ENCODE measurements at places on chromosomes 12 and 14.

DNA sequence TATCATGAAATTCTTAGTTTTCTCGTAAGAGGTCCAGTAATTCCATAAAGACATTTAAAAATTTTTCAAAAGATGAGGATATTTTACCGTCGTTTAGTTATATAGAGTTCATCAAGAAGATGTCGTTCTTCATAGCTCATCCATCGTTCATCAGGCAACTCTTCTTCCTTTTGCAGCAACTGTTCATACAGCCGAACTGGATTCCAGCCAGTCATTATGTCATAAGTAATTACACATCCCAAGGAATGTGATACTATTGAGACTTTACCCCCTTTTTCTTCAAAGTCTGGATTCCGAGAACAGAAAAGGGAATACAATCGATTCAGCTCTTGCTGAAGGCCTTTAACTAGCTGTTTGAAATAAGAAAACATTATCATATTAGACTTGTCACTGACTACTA lies 90.3 kb downstream of the DDHD1 start:
- DNase-seq: peak; percentile 14

DNA sequence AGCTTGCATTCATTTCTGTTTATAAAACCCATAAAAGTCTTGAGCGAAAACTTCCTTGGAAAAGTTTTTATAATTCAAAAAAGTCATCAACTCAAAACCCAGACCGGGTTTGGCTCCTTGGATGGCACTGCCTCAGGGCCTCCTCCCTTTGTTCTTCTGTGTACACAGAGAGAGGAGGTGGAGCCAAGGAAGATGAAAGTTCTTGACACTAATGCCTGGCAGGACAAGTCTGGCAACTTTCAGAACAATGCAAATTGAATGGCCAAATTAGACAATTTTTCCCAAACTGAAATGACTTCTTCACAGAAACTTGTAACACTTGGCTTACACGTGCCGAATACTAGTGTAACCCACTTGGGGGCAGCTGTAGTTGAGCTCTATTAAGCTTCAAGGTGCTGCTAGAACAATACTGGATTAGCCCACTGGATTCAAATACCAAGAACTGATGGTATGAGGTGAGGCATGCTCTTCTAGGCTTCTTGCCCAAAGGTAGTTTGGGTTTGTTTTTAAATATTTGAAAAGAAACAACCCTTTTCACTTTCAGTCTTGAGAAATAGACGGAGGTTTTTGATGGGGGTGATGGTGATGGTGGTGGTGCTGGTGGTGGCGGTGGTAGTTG lies 86.6 kb upstream of the FRMD6 start:
- DNase-seq: no peak

- DNase-seq: no peak
Observed at GRCh38 chr14:21702316-21702715, 28.7 kb upstream of the OR4E1 start.

GRCh38 chr14:52179141-52179790 lies 88.2 kb upstream of the PTGDR start:
- no peak for DNase-seq

DNA sequence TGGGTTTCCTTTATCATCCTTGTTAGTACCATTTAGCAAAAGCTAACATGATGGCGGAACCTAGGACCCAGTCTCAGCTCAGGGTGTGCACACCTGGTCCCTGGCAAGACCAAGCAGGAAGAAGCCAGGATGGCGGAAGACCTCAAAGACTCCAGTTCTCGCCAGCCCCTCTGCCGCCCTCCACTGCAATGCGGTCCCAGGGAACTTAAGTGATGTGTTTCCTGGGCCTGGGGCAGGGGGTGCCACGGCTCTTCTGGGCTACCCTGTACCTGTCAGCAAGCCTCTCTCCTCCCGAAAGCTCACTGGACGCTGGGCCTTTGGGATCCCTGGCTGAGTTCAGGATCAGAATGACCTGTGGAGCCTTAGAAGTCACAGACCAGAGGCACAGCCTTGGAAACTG lies 71.3 kb downstream of the FBXL14 start:
- no peak for DNase-seq

DNA sequence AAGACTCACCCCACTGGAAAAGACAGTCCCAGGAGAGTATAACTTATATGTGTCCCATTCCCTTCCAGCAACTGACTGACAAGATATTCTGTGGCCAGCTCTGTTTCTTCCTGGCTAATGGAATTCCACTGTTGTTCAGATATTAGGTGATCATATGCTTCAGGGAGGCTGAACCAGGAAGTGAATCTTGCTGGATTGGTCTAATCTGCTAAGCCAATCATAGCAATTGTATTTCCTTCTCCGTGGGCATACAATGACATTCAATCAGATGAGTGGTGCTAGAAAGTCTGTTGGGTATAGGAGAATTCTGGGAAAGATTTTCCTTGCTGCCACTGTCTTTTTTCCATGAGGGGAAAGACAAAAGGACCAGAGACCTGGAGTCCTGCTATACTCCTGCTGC lies 12.1 kb downstream of the PYGL start:
- no peak for DNase-seq

DNA sequence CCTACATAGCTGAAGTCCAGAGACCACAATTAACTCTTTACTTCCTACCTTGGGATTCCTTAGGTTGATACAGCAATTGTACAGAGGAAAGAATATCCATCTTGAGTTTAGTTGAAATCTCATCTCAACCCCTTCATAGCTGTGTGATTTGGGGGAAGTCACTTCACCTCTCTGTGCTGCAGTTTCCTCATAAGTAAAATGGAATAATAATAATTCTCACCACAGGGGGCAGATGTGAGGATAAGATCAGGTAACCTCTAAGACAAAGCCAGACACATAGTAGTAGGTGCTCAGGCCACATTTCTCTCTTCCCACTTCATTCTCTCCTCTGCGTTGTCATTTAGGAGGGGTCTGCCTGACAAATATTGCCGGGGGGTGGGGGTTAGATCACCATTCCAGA lies 6.7 kb downstream of the FOXN4 start:
- DNase-seq: no peak

- peak; percentile 97 for DNase-seq
Observed at GRCh38 chr12:104286516-104287482, 16.7 kb upstream of the EID3 start.

DNA sequence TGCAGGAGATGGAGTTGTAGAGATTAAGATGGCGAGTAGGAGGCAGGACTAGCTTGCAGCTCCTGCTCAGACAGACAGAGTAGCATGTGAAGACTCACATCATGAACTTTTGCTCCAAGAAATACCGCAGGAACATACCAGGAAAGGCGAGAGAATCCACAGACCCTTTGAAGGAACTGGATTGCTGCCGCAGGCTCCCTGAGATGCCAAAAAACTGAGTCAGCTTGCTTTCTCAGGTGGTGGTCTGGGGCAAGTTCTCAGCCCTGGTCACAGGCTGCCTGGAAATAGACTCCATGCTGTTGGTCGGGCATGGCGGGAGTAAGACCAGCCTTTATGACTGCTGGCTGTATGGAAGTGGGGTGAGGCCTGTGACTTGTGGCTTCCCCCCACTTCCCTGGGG lies 163.6 kb upstream of the NAV3 start:
- peak; percentile 23 for DNase-seq

DNA sequence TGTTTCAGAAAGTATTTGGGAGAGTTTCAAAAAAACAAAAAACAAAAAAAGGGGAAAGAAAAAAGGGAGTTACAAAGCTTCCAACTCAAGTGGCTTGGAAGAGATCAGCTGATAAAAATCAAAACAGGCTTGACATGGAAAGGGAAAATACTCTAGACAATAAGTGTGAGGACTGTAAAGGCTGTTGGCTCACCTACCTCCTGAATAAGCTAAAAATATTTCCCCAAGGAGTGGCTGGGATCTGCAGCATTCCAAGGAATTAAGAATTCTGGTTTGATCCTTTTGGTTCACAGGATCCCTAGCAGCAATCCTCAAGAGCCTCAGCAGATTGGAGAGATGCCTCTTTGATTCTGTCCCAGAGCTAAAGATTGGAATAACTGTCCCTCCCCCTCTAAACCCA lies 11.2 kb upstream of the AJUBA start:
- DNase-seq: no peak

Data from EL (cell line).